ENCODE measurements at places on chromosomes 11 and 22. TPM values are rescaled to one million over a fixed set of nuclear protein-coding genes. Genes with fewer than 3 reads are reported as not detected.

The CHRNA10 gene
- 1.3 TPM for total RNA-seq

DNA sequence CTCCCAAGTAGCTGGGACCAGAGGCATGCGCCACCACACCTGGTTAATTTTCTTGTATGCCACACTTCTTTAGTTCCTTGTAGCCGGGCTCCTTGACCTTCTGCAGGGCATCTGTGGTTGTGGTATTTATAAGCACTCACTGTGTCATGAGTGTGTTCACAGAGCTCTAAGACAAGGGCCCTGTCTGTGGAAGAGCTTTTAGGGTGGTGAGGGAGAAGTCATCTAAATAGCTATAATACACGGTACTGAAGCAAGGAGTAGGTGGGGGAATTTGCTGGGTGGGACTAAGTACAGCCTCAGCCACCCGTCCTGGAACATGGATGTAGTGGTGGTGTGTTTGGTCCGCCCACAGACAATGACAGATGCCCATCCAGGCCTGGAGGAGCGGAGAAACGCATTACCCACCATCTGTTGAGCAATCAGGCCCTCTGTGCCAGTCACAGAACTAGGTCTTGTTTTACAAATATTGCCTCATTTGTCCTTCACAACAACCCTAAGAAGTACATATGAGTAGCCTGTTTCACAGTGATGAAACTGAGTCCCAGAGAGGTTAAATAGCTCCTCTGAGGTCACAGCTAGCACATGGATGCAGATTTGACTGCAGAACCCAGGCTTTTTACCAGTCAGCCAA, 10.1 kb downstream of the ACO2 start:
- DNase-seq, result no peak

The TRIM51 gene
- not detected for total RNA-seq

DNA sequence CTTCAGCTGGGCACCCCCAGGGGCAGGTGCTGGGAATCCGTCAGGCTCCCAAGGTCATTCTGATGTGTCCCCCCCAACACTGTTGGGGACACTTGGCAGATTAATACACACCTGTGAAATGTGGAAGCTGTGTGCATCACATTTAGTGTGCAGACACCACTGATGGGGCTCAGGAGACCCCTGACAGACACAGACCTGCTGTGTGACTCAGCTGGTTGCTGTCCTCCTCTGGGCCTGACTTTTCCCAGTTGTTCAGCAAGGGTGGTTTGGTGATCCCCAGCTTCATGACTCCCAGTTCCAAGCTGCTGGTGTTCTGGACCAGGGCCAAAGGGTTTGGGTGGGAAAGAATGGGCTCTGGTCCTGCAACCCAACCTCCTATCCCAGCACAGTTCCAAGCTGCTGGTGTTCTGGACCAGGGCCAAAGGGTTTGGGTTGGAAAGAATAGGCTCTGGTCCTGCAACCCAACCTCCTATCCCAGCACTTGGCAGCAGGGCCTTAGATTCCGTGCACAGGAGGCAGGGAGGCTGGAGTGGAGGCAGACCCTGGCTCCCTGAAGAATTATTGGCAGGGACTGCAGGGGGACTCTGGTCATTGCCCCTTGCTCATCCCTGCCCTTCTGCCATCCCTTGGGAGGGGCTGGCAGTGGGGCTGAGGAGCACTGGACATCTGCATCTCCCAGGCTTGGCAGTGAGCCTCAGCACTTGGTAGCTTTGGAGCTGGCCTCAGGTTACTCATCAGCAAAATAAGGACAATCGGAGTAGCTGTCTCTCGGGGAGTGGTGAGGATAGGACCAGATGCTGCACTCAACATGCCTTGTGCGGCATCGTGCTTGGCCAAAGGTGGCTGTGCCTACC, 8.4 kb upstream of the OMP start:
- DNase-seq, result no peak

DNA sequence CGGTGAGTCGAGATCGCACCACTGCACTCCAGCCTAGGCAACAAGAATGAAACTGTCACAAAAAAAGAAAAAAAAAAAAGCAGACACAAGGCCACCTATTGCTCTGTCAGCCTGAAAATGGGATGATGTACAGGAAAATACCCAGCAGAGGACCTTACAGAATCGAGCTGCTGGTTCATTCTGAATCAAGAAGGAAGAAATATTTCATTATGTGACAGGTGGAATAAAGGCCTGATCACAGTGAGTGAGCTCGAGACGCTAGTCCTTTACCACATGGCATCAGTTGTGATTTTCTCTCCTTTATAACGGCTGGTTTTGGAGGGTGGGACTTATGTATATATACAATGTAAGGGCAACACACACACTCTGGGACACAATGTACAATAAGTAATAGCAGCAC, 340.0 kb downstream of the LARGE1 start:
- DNase-seq, result no peak

DNA sequence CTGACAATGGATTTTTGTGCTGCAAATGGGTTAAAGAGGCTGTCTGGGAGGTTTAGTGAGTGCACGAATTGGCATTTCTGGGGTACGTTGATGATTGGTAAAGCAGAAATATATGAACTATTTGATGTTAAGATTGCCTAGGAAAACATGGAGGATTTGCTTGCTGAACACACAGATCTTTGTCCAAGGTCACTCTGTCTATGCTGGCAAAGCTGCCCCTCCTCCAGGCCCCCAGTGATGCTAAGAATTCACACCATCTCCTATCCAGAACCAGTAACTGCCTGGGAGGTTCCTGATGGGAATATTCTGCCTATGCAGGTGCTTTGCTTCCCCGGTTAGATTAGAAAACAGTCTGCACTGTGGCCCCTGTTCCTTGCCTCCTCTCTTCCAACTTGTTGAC, 5.8 kb downstream of the MTNR1B start:
- DNase-seq, result no peak

The SAA1 gene
- total RNA-seq, result 5,251 TPM

The SGSM1 gene
- 0.16 TPM for total RNA-seq

DNA sequence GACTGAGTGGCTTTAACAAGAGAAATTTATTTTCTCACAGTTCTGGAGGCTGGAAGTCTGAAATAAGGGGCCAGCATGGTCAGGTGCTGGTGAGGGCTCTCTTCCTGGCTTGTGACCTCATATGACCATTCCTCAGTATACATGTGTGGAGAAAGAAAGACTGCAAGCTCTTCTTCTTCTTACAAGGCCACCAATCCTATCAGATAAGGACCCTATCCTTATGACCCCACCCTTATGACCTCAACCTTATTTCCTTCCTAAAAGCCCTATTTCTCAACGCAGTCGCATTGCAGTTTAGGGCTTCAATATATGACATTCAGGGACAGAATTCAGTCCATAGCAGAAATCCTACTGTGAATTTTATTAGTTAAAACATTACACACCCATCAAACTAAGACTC, 124.4 kb upstream of the RAG2 start:
- DNase-seq, result no peak

The TP53AIP1 gene
- 0.10 TPM for total RNA-seq

GRCh38 chr22:28155808-28156207, 236.8 kb upstream of the PITPNB start:
- no peak for DNase-seq

DNA sequence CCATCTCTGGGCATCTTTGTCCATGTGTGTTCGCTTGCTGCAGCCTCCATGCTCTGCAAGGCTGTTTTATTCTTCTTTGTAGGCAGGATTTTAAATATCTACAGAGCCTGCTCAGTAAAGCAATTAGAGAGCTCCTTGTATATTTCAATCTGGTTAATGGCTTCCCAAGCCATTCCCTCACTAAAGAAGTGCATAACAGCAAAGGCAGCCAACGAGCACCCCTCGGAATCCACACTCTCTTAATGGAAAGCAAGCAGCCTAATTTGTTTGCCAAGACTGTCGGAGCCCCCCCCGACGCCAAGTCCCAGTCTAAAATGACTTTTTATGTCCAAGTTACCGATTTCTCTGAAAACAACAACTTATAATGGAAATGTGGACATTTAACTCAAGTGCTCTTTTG, 123.6 kb downstream of the ARL14EP start:
- DNase-seq, result no peak

The C11orf91 gene
- 3.4 TPM for total RNA-seq

DNA sequence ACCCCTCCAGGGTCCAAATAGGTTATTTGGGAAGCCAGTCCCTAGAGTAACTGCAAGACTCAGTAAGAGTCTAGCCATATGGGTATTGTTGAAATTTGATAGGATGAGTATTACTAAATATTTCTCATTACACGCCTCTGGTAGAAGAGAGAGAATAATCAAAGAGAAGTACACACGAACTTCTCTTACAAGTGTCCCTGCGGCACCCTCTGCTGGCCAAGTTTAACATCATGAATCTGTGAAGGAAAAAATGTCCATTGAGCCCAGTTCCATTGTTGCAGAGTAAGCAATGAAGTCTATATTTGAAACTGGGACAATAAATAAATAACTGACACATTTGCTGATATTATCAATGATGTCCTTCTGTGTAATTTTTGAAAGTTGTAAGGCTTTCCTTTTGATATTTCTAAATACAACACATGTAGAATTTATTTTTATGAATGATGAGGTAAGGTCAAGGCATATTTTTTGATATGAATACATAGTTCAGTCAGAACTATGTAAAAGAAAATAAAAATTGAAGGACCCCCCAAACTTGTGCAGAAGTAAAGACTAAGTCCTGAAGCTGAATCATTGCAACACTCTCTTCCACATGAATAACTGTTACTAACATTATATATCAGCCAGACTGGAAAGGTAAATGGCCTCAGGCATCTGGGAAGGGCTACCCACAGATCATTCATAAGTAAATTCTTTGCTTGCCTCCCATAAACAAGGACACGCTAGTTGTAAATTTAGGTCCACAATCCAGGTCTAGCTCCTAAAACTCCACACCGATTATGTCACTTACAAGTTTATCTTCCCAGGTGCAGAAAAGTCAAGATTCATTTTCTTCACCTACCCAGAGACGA, 10.0 kb downstream of the OR51L1 start:
- DNase-seq, result no peak

The HOATZ gene
- total RNA-seq, result not detected

DNA sequence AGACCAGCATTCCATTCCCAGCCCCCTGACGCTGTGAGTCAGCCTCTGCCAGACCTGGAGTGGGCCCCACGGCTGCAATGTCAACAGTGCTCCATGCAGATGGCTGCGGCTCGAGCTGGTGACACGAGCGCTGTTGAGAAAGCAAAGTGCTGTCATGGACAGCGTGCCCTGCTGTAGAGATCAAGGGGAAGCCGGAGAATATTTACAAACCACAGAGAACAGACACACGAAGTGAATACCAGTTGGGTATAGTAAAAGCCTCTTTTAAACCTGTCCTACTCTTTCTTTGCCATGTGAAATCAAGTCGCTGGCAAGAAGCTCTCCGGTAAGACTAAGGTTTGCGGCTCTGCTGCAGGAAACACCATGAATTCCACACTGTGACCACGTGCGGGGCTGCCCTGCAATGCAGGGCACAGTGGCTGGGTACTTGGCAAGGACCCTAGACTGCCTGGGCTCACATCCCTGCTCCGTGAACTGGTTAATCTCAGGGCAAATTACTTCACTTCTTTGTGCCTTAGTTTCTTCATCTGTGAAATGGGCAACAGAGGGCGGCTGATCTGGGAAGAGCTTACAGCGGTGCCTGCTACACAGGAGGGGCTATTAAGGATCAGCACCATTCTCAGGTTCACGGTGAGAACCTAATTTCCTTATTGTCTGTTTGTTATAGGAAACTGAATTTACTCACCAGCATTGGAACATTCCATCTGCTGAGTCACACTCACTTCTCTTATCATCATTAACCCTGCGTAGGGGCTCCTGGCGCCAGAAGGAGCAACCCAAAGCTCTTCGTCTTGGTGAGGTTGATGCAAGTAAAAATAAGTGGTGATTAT, 27.8 kb upstream of the ELFN2 start:
- DNase-seq, result no peak

Measured in mesenteric fat pad (tissue), 1 donor.